ENCODE measurements at places on chromosomes 13 and 19.

DNA sequence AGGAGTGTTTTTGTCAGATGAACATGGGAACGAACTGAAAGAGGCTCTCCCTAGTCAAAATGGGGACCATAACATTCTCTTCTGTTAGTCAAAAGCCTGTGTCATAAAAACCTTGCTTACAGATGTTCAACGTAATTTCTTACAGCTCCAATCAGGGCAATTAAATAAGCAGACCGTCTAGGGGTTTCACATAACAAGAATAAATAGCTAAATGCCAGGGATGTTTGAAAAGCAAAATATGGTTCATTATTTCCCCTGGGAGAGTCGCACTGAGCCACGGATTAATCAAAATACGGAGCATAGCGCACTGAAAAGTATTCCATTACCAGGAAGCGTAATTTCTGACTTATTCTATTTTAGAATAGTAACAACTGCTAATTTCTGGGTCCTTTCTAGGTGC is 63.7 kb upstream of the MRI1 start:
- no peak for DNase-seq

DNA sequence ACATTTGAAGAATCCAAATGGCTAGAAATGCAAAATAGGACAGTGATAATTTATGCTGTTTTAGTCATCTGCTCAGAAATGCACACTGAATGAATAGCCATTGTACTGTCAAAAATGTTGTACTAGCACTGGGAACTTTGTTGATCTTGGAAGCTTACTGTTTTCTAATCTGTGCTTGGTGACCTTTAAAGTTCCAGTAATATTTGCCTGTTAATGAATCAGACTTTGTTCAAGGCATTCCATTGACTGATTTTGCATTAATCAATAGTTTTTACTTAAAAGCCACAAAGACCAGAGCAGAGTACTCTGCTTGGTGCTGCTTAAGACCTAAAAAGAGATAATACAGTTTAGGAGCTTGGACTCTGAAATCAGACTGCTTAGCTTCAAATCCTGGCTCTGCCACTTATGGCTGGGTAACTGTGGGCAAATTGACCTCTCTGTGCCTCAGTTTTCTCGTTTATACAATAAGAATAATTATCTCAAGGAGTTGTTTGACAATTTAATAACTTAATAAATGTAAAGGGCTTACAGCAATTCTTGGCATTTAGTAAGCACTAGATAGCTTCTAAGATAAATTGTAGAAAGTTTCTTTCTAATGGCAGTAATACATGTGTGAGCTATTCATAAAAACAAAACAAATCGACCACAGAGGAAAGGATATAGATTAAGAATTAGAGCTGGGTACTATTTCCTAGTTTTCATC is 4.6 kb upstream of the SLAIN1 start:
- no peak for DNase-seq

GRCh38 chr19:30082168-30082567 is 140.1 kb downstream of the URI1 start:
- no peak for DNase-seq

- no peak for DNase-seq
Observed at GRCh38 chr13:113907635-113908617, 44.0 kb upstream of the GAS6 start.

GRCh38 chr13:44932171-44932849 is 57.0 kb downstream of the NUFIP1 start:
- DNase-seq = no peak

DNA sequence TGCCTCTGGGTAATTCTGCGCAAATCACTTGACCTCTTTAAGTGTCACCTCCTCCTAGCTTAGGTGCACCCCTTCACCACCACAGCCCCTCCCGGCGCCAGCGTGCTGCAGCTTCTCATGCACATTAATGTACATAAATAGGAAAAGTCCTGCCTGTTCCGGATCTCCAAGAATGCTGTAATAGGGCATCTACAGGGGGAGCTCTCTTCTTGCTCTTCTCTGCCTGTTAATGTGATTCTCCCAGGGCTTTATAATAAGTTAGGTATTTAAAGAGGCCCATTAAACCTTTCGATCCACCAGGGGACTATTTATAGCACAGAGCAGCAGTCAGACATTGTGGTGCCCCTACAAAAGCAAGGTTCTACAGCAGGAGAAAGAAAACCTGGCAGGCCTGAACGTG is 35.3 kb downstream of the SOX1 start:
- DNase-seq = no peak

DNA sequence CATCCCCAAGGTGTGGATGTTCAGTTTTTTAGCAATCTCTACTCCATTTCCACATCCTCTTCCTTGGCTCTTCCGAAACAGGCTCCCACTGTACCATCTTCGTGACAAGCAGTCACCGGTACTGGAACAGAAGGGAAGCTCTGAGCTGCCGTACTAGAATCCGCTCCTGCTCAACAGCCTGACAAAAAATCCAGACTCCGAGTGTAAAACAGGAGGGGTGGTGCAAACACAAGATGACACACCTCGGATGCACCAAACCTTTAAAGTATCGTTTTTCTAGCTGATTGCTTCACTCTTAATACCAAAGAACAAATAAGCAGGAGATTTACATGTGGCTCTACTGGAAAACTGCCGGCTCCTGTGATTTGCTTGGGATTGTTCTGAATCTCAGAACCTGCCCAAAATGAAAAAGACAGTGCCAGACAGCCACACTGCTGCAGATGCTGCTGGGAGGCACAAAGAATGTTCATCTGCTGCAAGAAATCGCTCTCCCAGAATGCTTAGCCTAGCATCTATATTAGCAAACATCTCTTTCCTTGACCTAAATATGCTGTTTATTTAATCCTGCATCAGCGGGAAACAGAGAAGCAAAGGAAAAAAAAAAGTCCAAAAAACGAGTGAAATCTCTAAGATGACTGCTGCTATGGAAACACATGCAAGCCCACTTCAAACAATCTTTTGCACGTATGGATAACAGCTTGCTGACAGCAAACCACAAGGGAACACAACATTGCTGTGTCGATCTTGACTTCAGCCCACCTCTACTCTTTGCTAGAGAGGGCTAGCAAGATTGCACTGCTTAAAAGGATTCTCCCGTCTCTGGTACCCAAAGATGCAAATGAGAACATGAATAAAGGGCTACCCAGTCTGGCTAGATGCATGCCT is 38.0 kb upstream of the DOCK9 start:
- DNase-seq = no peak

GRCh38 chr19:17468302-17469091 is 1.8 kb upstream of the SLC27A1 start:
- peak; percentile 30 for DNase-seq

DNA sequence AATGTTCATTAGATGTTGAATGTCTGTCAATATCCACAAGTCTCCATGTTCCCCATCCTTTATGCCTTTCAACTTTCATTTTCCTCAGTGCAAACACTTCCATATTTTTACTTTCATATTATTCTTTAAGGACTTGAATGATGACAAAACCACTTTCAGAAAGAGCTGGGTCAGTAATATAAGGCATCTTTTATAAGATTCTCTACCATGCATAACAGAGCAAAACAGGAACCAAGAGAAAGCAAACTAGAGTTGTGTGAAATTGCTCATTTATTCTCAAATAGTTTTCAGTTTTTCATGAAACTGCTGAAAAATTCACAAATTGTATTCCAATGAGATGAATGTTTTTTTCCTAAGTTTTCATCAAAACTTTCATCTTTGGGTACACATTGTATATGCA is 1247.6 kb downstream of the PCDH17 start:
- DNase-seq = no peak

GRCh38 chr13:20393273-20394168 is 132.1 kb downstream of the CRYL1 start:
- DNase-seq = no peak

DNA sequence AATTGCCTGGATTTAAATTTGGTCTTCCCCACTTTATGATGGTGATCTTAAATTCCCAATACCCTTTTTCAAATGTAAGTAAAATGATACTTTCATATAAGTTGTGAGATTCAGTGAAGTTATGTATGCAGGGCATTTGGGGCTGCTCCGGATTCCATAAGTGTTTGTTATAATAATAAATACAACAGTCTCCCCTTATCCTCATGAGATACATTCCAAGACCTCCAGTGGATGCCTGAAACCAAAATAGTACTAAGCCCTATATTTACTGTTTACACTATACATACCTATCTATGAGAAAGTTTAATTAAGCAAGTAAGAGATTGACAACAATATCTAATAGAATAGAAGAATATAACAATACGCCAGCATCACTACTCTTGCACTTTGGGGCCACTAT is 2237.8 kb downstream of the PCDH9 start:
- no peak for DNase-seq

GRCh38 chr13:74193391-74193790 is 59.2 kb upstream of the KLF12 start:
- DNase-seq = no peak

DNA sequence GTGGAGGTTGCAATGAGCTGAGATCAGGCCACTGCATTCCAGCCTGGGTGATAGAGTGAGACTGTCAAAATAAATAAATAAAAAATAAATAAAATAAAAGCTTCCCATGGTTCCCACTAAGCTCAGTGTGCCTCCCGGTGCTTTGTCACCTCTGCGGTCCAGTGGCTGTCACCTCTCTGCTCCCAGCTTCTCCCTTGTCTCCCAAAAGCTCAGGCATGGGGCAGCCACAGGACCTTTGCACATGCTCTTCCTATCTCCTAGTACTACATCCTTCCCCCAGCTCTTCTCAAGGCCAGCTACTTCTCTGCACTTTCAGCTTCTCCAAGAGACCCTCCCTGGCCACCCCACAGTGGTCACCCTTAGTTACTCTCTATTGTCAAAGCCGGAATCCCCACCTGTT is 7.6 kb upstream of the MATK start:
- no peak for DNase-seq

GRCh38 chr13:95813139-95813538 is 136.2 kb downstream of the DNAJC3 start:
- no peak for DNase-seq

DNA sequence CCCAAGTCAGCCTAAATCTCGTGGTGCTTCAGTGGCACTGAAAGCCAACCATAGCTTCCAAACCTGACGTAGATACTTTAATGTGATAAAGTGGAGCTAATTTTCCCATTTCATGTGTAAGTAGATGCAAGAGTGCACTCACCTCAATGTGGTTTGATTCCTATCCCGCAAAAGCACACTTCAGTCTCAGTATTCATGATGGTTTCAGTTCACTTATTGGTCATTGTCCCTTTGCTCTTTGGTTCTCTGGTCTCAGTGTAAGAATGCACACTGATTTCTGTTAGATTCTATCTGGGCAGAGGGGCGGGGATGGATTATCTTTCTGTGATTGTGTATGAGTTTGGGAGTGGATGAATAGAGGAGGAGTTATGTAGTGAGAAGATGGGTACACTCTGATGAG is 340.6 kb downstream of the KCNRG start:
- DNase-seq = no peak

- DNase-seq = no peak
Observed at GRCh38 chr13:47337781-47338507, 441.1 kb upstream of the HTR2A start.

- no peak for DNase-seq
Observed at GRCh38 chr19:12139269-12139668, 881 bp downstream of the ZNF20 start.

- DNase-seq = no peak
Observed at GRCh38 chr19:29836409-29836825, 24.6 kb downstream of the CCNE1 start.

DNA sequence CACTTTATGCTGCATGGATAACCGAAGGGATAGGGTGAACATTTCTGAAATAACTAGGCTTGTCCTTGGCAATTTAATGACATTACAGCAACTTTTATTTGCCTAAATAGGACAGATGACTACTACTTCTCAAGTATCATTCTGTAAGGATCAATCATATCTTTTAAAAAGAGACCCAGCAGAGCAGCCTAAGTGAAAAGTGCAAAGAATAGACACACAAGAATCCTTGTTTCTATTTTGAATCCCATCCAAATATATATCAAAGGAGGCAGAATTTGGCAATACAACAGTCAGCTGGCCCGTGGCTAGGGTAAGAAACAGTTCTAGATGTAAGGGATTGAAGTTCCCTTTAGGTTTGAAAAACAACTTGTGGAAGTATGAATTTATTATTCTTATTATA is 6.9 kb downstream of the THSD1 start:
- DNase-seq = no peak

DNA sequence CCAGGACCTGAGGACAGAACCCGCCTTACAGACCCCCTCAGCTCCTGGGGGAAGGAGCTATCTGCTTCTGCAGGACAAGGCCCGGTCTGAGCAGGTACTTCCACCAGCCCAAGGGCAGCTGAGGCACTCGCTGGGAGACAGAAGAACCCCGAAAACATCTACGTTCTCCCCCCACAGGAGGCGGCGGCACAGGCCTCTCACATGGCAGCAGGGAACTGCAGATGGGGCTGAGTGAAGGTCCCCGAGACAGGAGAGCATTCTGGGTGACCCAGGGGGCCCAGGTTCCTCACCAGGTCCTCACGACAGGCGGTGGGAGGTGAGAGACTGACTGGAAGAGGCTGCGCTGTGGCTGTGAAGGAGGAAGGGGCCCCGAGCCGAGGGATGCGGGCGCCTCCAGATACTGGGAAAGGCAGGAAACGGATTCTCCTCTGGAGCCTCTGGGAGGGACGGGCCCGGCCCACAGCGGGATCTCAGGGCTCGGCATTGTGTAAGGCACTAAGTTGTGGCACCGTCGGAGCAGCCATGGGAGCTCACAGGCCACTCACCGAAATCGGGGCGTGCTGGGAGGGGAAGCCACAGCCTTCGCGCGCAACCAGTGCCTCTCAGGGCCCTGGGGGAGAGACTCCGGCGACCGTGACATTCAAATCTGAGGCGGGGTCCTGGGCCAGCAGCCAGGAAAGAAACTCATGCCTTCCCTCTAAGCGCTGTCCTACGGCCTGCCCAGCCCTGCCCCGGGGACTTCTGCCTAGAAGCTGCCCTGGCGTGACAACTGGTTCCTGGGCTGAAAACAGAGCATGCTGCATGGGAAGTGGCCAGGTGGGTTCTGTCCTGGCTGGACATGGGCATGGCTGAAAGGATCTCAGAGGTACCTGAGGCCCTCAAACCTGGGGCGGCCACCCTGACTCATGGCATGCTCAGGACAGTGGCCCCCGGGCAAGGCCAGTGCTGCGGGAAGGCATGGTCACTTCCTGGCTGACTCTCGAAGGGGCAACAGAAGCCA is 14.0 kb downstream of the RPL36 start:
- DNase-seq = no peak

DNA sequence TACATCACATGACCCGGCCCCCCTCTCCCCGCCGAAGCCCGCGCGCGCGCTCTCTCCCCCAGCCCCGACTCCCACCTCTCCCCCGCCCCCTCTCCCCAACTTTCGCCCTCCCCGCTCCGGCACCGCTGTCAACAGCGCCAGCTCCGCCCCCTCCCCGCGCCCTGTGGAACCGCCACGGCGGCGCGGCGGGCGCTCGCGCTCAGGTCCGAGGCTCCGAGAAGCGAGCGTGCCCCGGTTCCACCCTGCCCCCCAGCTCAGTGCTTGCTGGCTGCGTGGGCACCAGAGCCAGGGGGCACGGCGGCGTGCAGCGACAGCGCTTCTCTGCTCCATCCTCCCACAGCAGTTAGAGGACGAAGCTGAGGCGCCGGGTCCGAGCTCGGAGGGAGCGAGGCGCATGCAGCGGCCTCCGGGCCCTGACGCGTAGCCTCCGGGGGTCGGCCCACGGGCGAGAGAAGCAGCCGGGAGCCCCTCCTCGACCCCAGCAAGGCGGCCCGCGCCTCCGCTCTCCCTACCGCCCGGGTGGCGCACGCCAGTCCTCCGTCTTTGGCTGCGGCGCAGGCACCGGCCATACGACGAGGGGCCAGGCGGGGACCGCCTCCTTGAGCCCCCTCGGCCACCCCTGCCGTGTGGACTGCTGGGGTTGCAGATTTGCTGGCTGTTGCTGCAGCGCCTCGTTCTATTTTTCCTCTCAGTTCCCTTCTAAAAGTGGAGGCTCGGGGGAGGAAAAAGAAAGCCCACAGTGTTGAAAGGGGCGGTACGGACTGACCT is 109.5 kb downstream of the KCNRG start:
- DNase-seq = peak; percentile 86

GRCh38 chr13:43911871-43912270 is 32.2 kb downstream of the LACC1 start:
- no peak for DNase-seq

Measured in caudate nucleus (tissue), 63 donors.